Midbrain (tissue), 1 donor: ENCODE measurements at places on chromosomes 5 and 9.
A peak's percentile ranks its signal among the peaks of the same experiment; 100 is the strongest.

DNA sequence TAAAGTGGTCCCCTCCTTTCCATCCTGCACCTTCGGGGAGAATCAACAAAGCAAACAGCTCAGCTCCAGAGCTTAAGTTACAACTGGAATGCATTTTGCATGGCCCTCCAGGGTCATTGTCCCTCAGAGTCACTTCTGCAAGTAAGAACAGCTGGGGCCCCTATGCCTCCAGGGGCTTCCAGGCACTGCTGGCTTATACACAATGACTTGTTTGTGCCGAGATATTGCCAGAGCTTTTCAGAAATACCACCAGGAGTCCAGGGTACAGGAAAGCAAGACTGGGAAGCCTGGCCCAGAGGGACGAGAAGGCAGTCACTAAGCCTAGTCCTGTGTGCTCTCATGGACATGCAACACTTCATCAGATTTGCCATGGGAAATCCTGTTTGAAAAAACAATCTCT lies 11.3 kb downstream of the FRMD3 start:
- DNase-seq = no peak

DNA sequence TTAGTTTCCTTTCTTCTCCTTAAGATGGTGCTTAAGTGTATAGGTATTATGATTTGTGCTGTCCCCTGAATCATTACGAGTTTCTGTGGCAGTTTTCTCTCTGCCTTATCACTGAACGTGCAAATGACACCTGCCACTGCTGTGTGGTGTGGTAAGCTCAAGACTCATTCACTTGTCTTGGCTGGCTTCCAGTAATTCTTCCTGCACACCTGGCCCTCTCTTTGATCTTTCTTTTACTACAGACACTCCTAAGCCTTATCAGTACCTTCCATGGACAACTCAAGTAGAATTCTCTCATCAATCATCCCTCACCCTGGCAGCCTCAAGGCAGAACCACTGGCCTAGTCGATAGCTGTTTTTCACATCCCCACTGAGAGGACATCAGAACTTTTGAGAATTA lies 82.6 kb upstream of the ADAMTS19 start:
- no peak for DNase-seq

- DNase-seq = no peak
These were observed 15.4 kb downstream of the LMAN2 start for GRCh38 chr5:177336112-177336511.

DNA sequence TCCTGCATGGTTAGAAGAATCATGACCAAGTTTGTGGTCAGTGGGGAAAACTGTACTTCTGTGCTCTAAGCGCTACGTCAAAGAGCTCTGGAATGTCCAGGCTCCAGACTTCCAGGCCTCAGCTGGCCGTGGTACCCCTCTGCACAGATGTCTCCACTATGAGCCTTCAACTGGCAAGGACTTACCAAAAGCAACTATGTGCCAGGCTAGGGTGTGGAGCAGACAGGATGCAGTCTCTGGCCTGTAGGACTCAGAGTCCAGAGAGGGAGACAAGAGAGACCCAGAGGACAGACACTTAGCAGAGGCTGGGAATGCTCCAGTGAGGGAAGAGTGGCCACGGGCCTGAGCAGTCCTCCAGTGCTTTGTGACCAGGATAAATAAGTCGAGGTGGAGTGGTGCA lies 31.0 kb upstream of the TCF7 start:
- DNase-seq = no peak

GRCh38 chr9:93296889-93297480 lies 113.0 kb downstream of the WNK2 start:
- DNase-seq = no peak

- DNase-seq = no peak
These were observed 211.2 kb downstream of the SAXO1 start for GRCh38 chr9:18821788-18822187.

GRCh38 chr5:111548348-111548950 lies 36.1 kb upstream of the STARD4 start:
- DNase-seq = no peak

DNA sequence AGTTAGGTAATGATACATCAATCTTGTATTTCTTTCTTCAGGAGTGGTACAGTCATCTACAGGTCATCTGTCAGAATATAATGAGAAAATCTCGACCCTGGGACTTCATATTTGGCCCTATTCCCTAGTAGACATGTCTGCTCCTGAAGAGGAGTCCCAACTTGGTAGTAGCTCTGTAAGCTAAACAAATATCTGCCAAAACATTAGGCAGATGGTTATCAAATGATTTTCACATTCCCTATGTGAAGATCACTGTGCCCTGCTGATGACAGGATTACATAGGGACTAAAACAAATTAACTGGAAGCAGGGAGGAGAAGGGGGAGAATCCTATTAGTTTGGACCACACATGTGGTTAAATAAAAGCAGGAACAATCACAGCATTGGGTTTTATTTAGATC lies 138.6 kb upstream of the NFIB start:
- DNase-seq = no peak

- DNase-seq = no peak
These were observed 171.9 kb downstream of the GAPVD1 start for GRCh38 chr9:125433461-125434011.

DNA sequence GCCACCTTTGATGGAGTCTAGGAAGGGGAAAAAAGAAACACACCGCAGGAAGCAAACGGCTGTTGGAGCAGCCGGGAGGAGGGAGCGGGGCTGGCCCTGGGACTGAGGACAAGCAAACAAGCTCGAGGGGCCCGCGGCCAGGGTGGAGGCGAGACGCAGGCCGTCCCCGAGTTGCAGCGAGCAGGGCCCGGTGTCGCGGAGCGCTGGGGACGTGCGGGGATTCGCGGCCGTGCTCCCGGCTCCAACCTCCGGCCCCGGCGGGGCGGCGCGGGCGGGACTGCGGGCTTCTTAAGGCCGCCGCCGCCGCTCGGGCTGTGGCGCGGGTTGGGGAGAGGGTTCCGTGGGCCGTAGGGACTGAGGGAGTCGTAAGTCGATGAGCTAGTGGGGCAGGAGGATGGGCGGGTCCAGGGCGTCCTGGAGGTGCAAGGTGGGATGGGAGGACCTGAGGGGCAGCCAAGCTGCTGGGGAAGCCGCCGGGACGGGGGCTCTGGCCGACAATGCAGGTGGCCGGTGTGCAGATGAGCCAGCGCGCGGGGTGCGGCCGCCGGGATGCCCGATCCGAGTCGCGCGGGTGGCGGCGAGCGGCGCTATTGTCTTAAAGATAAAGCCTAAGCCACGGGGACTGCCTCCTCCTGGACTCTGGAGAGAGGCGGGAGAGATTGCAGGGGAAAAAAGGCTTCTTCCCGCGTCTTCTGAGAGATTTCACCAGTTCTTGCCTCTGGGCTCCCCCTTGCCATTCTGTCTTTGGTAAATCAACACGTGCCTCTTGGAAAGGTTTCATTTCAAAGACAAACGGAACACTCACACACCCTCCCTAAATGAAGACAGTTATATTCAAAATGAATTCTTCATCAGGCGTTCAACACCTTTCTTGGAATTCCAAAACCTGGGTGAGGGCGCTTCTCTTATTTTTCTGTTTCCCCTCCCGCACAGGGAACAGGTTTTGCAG lies 1.6 kb upstream of the HAPLN1 start:
- peak; percentile 63 for DNase-seq

DNA sequence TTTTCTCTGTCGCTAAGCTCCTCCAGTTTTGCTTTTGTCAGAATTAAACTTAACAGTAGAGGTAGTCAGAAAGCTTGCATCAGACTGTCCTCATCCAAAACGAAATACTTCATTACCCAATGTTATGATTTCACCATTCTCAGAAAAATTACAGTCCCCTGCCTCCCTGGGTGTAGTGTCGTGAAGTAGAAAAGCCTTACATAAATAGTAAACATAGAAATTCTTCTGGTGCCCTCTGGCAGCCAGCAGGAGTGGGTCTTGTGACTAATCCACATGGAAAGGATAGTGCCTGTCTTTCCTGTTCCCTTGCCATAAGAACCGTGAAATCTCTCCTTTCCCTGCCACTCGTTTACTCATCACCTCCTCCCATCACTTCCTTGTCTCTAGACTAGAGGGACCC lies 230.6 kb downstream of the GNA14 start:
- no peak for DNase-seq

GRCh38 chr5:2311851-2312250 lies 429.1 kb upstream of the IRX4 start:
- DNase-seq = no peak

DNA sequence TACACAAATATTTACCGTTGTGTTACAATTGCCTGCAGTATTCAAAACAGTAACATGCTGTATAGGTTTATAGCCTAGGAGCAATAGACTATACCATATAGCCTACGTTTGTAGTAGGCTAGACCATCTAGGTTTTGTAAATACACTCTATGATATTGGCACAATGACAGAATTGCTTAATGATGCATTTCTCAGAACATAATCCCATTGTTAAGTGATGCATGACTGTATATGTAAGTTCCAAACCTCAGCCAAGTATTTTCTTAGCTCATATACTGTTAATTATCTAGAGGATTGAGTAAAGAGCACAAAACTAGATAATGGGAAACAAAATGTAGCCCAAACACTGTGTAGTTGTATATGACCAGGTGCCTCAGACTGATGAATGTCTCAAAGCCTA lies 220.1 kb downstream of the ANXA1 start:
- DNase-seq = no peak

DNA sequence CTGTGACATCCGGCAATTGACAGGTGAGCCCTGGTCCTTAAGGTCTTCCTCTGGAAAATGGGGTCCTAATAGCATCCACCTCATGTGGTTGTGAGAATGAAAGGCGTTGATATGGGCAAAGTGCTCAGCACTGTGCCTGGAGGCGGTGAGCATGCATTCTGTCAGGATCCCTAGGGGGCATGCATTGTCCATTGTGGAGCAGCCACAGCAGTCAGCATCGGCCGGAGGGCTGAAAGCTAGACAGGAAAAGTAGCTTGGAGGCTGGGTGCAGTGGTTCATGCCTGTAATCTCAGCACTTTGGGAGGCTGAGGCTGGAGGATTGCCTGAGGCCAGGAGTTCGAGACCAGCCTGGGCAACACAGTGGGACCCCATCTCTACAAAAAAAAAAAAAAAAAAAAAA lies 122.2 kb downstream of the LHX2 start:
- peak; percentile 47 for DNase-seq

GRCh38 chr5:466661-467310 lies 23.8 kb downstream of the EXOC3 start:
- no peak for DNase-seq

DNA sequence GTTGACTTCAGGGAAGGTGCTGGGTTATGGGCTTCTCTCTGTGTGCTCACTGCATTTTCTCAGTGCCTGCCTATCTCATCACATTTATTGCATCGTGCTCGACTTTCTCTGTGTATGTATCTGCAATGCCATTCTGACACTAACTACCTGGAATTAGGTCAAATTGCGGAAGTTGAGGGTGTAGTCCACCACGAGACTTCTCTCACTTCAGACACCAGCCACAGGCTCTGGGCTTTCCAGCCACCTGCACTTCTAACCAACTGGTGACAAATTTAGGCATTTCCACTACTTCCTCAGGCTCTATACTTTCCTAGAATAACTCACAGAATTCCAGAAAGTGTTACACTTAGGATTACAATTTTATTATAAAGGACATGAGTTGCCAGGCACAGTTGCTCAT lies 188.6 kb upstream of the ZNF608 start:
- no peak for DNase-seq

DNA sequence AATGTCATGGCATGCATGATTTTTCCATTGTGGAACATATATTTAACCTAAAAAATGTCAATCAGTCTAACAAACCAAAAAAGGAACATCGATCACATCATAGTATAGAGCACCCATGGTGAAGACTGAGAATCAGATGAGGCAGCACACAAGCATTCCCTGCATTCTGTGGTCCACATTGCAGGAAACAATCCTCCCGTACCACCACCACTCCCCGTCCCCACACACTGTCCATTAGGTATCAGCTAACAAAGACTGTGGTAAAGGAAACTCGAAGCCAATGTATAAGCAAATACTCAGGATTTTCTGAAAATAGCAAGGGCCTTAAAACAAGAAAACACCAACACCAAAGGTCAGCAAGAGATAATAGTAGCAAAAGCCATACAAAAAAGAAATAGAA lies 1104.4 kb upstream of the SEMA6A start:
- DNase-seq = no peak

GRCh38 chr9:109014608-109015280 lies 1.4 kb upstream of the CTNNAL1 start:
- no peak for DNase-seq

DNA sequence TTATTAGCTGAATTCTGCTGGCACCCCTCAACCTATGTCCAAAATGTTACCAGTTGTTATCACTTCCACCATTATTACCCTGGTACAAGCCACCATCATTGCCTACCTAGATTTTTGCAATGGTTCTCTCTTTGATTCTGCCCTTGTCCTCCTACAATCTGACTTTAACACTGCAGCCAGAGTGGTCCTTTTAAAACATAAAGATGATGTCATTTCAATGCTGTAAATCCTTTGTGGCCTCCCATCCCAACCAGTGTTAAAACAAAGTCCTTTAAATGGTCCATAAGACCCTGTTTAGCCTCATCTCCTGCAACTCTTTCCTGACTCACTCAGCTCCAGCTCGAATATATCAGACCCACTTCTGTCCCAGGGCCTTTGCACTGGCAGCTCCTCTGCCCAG lies 54.9 kb upstream of the FSTL4 start:
- DNase-seq = no peak

DNA sequence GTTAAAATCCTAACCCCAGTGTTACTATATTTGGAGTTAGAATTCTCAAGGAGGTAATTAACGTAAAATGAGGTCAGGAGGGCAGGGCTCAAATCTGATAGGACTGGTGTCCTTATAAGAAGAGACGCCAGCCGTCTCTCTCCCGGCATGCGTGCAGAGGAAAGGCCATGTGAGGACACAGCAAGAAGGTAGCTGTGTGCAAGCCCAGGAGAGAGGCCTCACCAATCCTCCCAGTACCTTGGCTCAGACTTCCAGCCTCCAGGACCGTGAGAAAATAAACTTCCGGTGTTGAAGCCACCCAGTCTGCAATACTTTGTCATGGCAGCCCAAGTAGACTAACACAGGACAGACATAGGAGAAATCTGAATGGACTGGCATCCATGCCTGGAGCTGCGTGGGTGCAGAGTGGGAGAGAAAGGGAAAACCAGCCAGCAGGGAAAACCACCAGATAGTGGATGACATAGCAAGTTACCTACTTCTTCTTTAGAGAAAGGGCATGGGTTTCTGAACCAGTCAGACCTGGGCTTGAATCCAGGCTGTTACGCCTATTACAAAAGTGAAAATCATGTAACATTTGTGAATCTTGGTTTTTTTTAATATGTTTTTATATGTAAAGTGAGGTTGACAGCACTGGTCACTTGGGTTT lies 89.2 kb downstream of the FSTL4 start:
- DNase-seq = no peak
